ENCODE measurements at places on chromosomes 6 and 20.
A peak's percentile ranks its signal among the peaks of the same experiment; 100 is the strongest.

GRCh38 chr20:24363031-24363430 lies 106.4 kb upstream of the SYNDIG1 start:
- DNase-seq: no peak

DNA sequence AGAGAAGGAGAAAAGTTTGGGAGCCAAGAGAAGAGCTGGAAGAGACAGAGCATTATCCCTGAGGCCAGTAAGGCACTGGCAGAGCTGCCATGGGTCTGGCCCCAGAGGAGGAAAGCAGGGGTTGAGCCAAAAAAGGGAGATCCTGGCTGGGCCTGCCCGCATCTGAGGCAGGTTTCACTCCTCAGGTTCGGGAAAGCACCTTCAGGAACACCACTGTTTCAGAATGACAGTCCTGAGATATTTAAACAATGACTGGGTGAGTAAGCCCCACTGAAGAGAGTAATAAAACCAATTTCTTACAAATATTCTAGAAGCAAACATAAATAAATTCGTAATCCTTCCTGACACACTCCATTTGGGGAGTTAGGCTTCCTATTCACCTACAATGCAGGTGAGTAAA lies 152.2 kb downstream of the BACH2 start:
- DNase-seq: no peak

- DNase-seq: no peak
These were observed 939.5 kb downstream of the EPHA7 start for GRCh38 chr6:92479831-92480230.

DNA sequence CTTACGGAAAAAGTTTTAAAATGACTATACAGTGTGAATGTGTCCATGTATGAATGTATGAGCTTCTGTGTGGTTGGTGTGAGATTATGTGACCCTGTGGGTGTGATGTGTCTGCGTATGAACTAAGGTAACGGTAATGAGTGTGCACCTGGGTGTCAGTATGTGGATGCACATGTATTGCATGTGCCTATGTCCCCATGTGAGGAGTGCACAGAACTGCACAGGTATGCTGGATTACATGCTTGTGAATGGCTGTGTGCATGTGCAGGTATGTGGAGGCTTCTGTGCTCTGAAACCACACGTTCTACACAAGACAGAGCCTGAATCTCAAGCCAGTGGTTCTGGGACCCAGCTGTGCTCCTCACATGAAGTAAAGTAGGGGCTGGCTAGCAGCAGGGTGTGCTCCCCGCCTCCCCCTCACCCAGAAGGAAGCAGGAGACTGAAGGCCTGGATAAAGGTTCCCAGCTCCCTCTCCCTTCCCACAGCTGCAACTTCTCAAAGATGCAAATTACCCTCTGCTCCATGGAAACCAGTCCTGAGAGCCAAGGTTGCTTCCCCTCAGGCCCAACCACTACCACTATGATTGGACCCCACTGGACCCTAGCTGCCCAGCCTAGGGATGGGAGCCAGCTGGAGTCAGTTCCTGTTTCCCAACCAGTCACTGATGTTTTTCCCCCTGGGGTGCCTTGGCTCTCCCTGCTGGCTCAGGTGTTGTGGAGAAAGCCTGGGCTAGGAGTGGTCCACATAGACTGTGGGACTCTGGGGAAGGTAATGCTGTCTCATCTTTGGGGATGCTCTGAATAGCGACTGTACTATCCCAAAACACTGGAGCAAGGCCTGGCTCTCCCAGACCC lies 24.8 kb upstream of the SPDEF start:
- no peak for DNase-seq

- no peak for DNase-seq
These were observed 304.1 kb downstream of the TAF4 start for GRCh38 chr20:61761453-61762166.

- no peak for DNase-seq
These were observed 11.7 kb upstream of the RIN2 start for GRCh38 chr20:19746396-19746795.

DNA sequence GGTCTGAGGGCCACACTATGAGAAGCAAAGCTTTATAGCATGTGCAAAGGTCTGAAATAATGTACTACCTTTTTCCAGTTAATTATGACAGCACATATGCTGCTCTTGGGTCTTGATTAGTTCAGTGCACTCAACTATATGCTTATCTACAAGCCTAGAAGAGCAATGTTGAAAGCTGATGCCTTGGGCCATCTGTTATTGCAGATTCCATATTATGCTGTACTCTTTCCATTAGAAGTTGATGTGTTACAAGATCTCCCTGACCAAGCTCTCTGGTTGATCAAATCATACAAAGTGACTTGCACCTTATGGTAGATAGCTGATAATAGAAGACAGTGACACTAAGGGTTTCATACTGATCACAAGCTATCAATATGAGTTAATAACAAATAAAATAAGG lies 327.3 kb downstream of the FRK start:
- DNase-seq: no peak

GRCh38 chr20:62686869-62687830 lies 21.5 kb upstream of the NTSR1 start:
- no peak for DNase-seq

- no peak for DNase-seq
These were observed 7.6 kb upstream of the SLC17A4 start for GRCh38 chr6:25746968-25747367.

DNA sequence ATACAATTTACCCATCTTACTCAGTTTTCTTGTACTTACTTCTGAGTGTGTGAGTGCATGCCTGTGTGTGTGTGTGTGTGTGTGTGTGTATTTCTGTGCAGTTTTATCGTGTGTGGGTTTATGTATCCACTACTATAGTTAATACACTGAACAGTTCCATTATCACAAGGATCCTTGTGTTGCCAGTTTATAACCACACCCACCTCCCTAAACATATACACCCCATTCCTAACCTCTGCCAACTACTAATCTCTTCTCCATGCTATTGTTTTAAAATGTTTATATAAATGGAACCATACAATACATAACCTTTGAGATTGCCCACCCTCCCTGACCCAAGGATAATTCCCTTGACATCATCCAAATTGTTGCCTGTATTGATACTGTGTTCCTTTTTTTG lies 18.7 kb downstream of the POFUT1 start:
- DNase-seq: no peak

GRCh38 chr6:5569491-5569890 lies 308.2 kb downstream of the FARS2 start:
- no peak for DNase-seq

- peak; percentile 52 for DNase-seq
These were observed 48.1 kb downstream of the NOL4L start for GRCh38 chr20:32536851-32537656.

DNA sequence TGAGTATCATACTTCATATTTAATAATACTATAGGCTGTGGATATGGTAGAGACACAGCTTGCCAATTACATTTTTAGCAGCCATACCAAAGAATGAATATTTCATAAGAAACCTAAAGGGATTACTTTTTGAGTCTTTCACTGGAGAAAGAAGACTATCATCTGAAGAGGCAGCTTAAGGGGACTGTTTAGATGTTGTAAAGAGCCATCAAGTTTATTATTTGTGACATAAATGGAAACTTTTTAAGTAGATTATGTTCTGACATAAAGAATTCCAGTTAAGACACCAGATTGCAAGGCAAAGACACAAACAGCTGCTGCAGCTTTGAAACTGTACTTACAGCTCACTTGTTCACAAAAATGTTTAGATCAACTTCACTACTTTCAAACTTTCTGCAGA lies 429.4 kb downstream of the TFAP2A start:
- DNase-seq: no peak

GRCh38 chr20:37570419-37570818 lies 42.7 kb upstream of the BLCAP start:
- no peak for DNase-seq

- no peak for DNase-seq
These were observed 2.2 kb upstream of the EPB41L2 start for GRCh38 chr6:131065112-131065823.

- no peak for DNase-seq
These were observed 85.0 kb downstream of the DOK5 start for GRCh38 chr20:54560357-54560756.

GRCh38 chr20:62843656-62844055 lies 18.0 kb downstream of the TCFL5 start:
- DNase-seq: no peak

- no peak for DNase-seq
These were observed 569.9 kb downstream of the BCKDHB start for GRCh38 chr6:80676386-80676785.

DNA sequence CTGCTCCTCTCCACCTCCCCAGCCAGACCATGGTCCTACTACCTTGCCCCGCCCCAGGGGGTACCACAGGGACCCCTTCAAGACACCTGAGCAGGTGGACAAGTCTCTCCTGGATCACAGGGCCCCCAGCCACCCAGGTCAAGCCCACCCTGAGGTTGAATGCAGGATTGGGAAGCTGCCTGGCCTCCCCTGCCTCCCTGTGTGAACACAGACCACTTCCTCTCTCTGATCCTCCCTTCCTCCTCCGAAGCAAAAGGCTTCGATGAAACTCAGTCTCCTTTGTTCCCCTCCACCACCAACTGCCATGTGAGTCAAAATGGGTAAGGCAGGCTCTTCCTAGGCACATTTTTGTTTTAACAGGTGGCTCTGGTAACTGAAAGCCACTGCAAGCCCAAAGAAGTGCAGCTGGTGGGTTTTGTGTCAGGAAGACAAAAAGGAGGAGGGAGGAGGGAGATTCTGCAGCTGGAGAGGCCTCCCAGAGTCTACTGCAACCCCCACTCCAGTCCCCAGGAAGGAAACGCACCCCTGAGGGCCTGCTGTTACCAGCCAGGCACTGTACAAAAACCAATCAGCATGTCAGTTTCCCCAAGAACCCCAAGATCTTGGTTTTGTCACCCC lies 5.4 kb downstream of the ADA start:
- DNase-seq: no peak

DNA sequence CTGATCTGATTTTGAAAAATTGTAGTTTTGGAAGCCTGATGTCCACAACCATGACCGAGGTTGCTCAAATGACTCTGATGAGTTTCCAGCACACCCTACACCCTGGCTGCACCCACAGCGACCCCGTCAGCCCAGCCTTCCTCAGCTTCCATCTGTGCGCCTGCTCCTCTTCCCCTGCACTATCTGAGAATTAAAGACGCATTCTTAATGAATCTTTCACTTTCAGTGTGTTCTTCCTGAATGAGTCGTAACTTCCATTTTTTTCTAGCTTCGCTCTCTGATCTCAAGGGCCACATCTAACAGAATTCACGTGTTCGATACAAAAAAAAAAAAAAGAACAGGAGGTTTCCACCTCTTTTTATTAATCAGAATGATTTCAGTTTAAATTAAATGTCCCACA lies 21.3 kb upstream of the RREB1 start:
- DNase-seq: no peak

- DNase-seq: no peak
These were observed 1166.0 kb upstream of the GJE1 start for GRCh38 chr6:140966676-140967075.

- DNase-seq: no peak
These were observed 69.5 kb downstream of the NOL4L start for GRCh38 chr20:32515631-32516101.

DNA sequence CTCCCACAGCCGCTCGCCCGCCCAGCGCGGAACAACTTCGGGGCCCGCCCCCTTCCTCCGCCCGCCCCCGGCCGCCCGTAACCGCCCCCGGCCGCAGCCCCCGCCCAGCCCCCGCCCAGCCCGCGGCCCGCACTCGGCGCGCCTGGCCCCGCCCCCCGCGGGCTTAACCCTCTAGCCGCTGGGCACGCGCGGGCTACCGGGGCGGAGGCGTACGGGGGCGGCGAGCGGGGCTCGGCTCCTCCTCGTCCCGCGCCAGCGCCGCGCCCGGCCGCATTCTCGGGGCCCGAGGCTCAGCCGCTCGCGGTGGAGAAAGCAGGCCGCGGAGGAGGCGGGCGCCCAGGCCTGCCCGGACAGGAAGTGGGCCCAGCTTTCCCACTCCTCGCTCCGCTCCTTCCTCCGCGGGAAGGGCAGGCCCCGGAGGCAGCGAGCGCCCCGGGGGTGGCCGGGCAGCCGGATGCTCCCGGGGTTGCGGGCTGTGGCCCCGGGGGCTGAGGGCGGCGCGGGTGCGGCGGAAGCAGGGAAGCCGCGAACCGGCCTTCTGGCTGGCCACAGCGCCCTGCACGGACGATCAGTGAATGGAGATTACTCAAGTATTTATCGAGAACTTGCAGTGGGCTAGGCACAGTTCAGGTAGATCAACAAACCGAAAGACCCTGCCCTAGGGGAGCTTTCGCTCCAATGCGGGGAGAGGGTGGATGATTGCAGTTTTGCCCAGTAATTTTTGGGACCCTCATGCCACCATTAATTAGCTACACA lies at the start of gene TRAM2:
Gene TRAM2, minus strand, starts transcription at position 39 of the 756 bp plus-strand sequence. CDS start 145 bp downstream, outside the sequence.
- peak; percentile 75 for DNase-seq

DNA sequence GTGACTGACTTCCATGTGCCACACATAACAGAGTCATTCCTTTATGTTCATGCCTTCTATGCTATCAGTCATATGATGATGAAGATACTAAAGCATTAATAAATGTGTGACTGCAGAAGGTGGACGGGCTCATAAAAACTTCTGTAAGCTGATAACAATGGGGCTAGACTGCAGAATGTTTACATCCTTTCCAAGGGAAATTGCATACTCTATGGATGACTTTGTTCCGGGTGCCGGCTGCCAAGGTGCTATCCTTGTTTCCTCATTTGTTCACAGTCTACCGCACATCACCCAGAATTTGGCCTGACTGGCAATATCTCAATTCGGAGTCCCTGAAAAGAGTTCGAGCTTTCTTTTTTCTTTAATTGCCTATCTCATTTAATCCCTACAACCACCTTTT lies 85.0 kb downstream of the HUS1B start:
- no peak for DNase-seq

GRCh38 chr6:15137086-15137485 lies 108.8 kb upstream of the JARID2 start:
- no peak for DNase-seq

- DNase-seq: no peak
These were observed 8.6 kb upstream of the TUBB2B start for GRCh38 chr6:3236005-3236404.

GRCh38 chr6:122696079-122696478 lies 83.4 kb upstream of the FABP7 start:
- no peak for DNase-seq

DNA sequence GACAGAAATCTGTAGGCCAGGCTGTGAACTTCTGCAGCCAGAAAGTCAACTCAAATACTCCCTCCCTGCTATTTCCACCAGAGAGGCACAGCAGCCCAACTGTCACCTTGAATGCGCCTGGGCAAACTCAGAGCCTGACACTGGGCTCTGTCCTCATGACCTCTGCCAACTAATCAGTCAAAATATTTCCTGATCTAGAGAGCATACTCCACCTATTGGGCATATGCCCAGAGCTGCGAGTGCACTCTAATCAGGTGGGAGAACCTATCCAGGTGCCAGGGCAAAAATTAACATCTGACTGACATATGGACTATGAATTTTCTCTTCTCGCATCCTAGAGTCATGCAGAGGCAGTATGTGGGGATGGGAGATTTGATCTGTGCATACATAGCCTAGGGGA lies 406.3 kb upstream of the RUNX2 start:
- DNase-seq: no peak

GRCh38 chr6:30939473-30939872 lies 1.3 kb upstream of the MUCL3 start:
- DNase-seq: no peak
